ENCODE measurements at places on chromosomes 6 and 20.

- no peak for DNase-seq
These were observed 29.8 kb downstream of the APCDD1L start for GRCh38 chr20:58485393-58485792.

- no peak for DNase-seq
These were observed 53.1 kb downstream of the PSMG4 start for GRCh38 chr6:3311826-3312225.

DNA sequence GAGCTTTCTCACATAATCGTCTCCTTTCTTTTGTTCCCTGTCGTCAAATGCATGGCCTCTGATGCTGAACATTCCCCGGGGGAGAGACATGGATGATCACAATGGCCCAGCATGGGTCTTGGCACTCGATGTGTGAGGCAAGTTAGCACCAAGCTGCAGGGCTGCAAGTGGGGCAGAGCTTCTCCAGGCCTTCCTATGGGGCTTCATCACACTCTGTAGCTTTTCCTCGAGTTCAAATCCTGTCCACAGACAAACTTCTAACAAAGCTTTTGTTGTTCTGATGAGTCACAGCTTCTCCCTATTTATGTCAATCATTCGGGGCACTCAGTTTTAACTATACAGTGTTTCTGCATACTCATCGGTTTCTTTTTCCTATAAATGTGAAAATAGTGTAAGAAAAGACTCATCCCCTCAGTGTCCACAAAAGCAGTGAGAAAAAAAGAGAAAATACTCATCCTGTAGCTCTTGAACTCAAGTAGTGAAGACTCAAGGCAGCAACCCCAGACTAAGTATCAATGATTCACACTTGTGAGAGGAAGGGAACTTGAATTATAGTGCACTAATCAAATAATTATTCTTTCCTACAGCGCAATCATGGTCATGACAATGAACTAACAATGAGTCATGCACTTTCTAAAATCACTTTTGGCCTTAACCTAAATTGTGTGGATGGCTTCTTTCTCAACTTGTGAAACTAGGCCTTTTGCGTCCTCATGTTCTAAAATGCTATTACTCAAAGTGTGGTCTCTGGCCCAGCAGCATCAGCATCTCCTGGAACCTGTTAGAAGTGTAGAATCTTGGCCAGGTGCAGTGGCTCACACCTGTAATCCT, 68.4 kb upstream of the NOX3 start:
- DNase-seq = no peak

- DNase-seq = no peak
These were observed 51.3 kb upstream of the GLP1R start for GRCh38 chr6:38997128-38997761.

DNA sequence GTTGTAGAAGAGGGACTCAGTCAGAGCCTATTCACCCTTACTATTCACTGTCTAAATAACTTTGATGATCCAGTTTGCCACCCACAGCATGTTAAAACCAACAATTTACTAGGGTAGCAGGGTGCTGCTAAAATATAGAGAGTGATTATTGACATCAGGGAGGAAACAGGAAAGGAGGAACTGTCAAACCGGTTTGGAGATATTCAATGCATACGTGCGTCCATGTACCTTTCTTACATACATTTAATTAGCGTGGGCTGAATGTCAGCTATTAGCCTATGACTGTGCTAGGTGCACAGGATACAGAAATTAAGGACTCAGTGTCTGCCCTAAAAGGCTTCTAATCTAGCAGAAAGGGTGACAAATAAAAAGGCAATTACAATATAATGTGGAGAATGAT, 57.2 kb downstream of the IL20RA start:
- no peak for DNase-seq

- no peak for DNase-seq
These were observed 2.8 kb upstream of the CDSN start for GRCh38 chr6:31122791-31123706.

GRCh38 chr6:26126394-26127235, 39.4 kb downstream of the HFE start:
- DNase-seq = no peak

DNA sequence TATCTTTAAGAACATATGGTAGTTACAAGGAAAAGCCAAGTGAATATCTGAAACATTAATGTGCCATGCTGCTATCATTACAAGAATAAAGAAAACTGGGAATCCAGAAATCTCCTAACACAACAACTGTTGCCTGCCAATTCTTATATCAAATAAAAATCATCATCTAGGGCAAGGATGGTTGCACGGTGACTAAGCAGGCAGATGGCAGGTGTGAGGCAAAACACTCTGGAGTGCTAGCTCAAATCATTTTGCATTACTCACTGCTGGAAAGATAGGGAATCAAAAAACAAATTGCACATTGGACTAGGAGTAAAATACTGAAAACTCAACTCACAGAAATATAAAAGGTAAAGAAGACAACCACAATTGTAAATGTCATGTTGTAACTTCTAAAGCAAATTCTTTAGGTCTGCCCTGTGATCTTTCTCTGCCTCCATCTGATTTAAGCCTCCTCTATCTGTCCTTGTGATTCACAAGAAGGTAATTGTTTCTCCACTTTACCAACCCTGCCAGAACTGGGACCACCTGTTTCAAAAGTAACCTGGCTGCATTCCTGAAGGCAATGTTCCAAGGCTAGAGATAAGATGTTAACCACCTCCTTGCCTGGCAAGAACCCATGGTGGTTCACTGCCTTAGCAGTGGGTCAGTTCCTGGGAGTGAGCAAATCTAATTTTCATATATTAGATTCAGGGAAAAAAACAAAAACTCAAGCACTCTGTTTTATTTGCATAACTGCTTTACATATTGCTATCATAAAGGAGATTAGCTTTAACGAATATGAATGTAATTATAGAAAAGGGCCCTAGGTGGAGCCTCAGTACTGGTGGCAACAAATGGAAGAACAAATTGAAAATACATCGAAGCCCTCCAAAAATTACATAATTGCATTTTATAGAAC, 33.1 kb upstream of the LCA5 start:
- DNase-seq = no peak

DNA sequence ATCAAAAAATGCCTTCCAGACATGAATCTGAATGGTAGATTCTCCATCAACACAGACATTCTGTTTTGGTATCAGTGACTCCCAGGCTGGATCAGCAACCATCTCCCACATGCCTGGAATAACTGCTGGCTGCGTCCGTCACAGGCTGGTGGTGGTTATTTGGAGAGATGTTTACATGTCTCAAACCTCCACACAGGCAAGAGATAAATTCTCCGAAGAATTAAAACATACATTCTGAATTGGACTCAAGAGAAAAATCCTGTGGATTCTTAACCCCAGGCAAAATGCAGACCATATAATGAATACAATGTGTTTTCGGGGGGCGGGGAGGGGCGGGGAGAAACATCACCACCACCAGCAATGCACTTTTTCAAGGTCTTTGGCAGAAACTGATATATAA, 108.2 kb downstream of the THBS2 start:
- no peak for DNase-seq

GRCh38 chr6:149924206-149924932, 1.4 kb upstream of the RAET1G start:
- DNase-seq = no peak

- no peak for DNase-seq
These were observed 36.6 kb upstream of the HIVEP1 start for GRCh38 chr6:11975353-11975977.

- no peak for DNase-seq
These were observed 513.3 kb upstream of the NOX3 start for GRCh38 chr6:155968921-155969320.

- no peak for DNase-seq
These were observed 19.4 kb downstream of the ERGIC3 start for GRCh38 chr20:35561268-35561667.

GRCh38 chr6:129398764-129399163, 311.2 kb downstream of the ARHGAP18 start:
- DNase-seq = no peak

DNA sequence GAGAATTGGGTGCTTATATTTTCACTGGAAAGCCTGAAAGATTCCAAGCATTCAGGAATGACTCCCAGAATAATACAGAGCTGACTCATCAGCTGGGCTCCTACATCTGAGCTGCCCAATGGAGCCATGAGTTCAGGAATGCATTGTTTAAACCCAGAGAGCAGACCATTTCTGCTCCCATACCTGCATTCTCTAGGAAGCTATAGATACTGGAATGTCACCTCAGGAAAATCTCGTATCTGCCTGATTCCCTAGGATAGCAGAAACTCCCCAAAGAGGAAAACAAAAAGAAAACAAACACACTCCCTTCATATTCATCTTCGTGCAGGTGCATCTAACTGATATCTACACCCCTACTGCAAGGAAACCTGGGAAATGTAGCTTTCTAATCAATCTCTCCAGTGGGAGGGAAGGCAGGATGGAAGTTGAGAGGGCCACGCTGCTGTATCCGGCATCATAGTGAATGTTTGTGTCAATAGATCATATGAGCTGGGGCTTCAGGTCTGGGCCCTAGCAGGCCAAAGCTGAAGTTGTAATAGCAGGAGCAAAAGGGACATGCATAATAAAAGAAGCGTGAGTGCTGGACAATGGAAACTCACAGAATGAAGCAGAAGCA, 8.2 kb upstream of the SLC2A12 start:
- no peak for DNase-seq

GRCh38 chr6:169839898-169840631, 88.6 kb downstream of the ERMARD start:
- no peak for DNase-seq

DNA sequence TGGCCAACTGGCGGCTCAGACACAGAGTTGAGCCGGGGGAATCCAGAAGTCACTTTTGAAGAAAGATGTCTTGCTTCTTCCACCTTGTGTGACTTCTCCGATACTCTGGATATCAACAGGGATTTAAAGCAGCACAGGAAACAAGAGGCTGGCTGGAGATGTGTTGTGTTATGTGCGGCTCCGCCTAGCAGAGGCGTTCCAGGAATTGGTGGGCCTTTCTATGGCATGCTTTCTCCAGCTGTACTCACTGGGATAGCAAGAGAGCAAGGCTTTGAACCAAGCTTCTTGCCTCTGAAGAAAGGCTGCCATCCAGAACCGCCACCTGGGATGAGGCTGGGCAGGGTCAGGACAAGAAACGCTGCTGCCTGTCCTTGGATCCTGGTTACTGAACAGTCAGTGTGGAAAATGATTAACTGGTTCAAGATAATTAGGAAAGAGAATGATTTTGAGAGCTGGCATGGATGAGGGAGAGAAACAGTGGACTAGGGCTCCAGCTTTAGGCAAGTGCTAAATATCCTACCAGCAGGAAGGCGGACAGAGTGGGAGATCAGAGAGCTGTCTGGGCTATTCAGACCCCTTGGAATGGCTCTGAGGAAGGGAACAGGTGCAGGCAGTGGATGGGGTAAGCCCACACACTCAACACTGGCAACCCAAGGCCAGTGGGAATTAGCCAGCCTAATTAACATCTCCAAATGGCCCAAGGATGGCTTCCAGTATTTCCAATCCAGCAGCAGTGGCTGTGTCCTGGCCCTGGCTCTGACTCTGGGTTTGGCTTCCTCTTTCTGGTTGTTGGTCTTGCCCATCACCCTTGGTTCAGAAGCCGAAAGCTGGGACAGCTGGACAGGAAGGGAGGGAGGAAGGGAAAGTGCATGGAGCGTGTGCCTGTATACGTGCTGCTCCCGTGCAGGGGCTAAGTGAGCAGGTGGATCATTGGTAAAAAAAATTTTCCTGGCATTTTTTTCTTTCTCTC, 31.9 kb downstream of the INSM1 start:
- DNase-seq = no peak

DNA sequence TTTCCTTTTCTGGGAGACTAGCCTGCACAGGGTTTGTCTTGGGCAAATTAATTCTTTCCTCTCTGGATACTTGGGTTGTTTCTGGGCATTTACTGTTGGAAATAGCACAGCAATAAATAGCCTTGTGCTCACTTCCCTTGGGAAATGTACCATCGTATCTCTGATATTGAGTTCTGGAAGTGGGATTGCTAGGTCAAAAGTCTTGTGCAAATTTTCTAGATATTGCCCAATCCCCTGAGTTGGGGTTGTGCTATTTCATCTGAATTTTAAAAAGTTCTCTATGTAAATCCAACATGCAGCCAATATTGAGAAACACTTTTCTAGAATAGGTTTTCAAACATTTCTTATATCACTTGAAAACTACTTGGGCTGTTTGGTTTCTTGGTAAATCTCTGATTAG, 64.0 kb upstream of the ELOVL5 start:
- DNase-seq = no peak

GRCh38 chr6:157305670-157306653, 17.4 kb downstream of the TMEM242 start:
- no peak for DNase-seq

- no peak for DNase-seq
These were observed 28.3 kb downstream of the PREX1 start for GRCh38 chr20:48799328-48800105.

DNA sequence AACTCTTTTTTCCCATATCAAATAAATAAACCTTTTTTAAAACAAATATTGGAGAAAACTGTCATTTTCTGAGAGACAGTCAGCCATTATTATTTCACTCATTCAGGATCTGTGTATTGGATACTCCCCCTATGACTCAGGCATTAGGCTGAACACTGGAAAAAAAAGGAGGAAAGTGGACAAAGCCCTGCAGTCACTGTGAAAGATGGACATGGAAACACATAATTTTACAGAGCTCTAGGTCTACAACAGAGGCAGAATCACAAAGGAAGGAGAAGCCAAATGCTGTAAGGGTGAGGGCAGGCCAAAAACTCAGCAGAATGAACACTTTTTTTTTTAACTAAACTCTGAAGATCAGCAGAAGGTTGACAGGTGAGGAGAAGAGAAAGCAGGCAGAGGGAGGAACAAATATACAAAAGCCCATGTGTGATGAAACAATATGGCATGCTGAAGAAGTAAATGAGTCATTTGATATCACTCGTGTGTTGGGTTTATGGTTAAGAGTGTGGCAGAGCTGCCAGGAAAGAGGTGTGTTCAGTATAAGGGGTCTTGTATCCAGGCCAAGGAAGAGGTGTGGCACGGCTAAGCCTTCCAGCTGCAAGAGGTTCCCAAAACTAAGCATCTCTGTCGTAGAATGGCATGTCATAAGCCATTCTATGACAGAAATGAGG, 39.1 kb downstream of the EPB41L2 start:
- no peak for DNase-seq

- DNase-seq = no peak
These were observed 228.8 kb downstream of the HACE1 start for GRCh38 chr6:104630955-104631354.

GRCh38 chr6:148448369-148449012, 105.9 kb downstream of the SASH1 start:
- no peak for DNase-seq

- no peak for DNase-seq
These were observed 304.5 kb downstream of the PRL start for GRCh38 chr6:21992178-21992967.

All from T-helper 17 cell (primary cell).